Right lobe of liver (tissue), 6 donors: ENCODE measurements at places on chromosomes 3 and 15.

DNA sequence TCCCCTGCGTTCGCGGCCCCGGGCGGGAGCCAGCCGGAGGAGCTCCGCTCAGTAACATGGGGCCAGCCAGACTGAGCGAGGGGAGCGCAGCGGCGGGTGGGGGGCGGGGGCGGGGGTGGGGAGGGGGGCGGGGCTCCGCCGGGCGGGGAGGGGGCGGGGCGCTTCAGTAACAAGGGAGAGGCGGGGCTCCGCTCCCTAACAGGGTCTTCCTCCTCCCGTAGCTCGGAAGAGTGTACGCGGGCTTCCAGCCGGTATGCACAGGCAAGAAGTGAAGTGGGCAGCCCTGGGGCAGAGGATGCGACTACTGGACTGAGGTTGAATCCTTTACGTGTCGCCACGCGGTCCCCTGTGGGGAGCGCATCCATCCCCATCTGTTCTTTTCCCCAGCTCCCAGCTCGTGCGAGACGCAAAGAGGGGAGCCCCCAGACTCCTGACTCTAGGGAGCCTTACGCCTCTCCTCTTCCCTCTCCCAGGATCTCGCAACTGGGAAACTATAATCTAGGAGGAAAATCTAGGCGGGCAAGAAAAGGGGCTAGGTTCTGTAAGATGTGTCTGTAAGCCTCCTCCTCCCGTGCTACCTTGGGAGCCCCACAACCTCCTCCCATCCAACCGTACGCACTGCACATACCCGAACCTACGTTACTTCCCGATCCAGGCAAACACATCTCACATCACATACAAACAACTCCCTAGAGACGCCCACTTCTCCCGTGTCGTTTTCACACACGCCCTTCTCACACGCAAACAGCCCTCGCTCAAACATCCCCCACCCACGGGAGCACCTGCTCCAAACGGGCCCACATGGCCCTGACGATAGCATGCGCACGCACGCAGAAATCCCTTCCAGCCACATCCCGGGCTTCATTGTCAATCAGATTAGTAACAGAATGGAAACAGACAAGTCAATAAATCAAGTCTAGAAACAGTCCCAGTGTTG, at the start of gene SHF:
Gene SHF, minus strand, starts transcription at position 73 of the 937 bp plus-strand sequence. Its CDS starts 15 bp downstream, at position 58.
- no peaks in the 10 kb centered on the region for H3K36me3 ChIP-seq
- H3K27ac ChIP-seq = peak within 1 kb of the TSS; percentile 83
- peak within 1 kb of the TSS; percentile 69 for H3K4me3 ChIP-seq
- peak; percentile 65 for DNase-seq
- no peaks in the 10 kb centered on the region for H3K27me3 ChIP-seq

- H3K36me3 ChIP-seq = no peaks in the 10 kb centered on the region
- H3K4me3 ChIP-seq = no peak overlapping the region
- no peaks in the 10 kb centered on the region for H3K27me3 ChIP-seq
- no peaks in the 10 kb centered on the region for H3K4me1 ChIP-seq
Observed at GRCh38 chr3:85193565-85193964, 234.8 kb downstream of the CADM2 start.

DNA sequence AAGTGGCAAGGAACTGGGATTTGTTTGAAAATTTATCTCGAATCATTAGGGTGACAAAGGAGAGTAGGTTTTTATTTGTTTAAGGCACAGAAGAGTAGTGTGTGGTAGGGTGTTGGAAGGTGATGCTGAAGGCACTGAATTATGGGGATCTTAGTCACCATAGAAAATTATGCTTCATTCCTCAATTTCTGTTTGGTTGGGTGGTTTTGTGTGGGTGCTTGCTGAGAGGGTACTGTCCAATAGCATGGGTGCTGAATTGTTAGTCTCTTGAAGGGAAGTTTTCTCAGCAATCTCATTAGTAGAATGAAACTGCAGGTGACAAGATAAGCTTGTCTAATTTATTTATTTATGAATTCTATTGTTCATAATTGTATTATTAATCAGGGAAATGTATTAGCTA, 610.9 kb downstream of the AGBL1 start:
- no peaks in the 10 kb centered on the region for H3K27me3 ChIP-seq
- no peak for DNase-seq
- H3K4me1 ChIP-seq = no peaks in the 10 kb centered on the region
- H3K4me3 ChIP-seq = no peak overlapping the region
- no peaks in the 10 kb centered on the region for H3K36me3 ChIP-seq
- no peak overlapping the region for H3K27ac ChIP-seq

DNA sequence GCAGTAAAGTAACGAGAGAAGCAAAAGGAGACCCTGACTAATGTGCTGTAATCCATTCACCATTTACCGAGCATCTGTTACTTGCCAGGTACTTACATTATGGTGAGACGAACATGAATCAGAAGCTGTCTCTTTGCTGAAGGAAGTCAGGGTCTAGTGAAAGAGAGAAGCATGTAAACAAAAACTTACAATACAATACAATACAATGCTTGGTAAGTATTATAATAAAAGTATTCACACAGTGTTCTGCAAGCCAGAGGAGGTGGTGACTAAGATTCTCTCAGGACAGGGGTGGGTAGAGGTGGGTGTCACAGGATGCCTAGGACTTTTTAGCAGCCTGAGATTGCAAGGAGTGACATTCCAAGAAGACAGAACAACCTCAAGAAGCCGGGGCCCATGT, 50.2 kb upstream of the MGA start:
- no peaks in the 10 kb centered on the region for H3K4me1 ChIP-seq

- H3K27me3 ChIP-seq = no peaks in the 10 kb centered on the region
- DNase-seq = no peak
- no peak overlapping the region for H3K27ac ChIP-seq
Observed at GRCh38 chr3:118842147-118842863, 192.3 kb downstream of the IGSF11 start.

DNA sequence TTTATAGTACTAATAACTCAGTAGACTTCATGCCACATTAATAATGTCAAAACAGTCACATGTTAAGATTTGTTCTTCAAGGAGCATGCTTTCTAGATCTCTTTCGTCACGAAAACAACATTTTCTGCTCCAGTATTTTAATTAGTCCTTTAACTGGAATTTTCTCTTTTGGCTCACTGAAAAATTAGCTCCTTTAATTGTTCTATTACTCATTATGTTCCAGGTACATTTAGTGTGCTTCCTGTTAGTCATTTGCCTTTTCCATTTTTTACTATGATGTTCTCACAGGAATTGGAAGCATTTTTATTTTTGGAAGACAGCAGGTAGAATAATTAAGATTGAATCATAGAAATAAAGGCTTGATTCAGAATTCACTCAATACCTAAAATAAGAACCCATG, 111.2 kb downstream of the SLC9A9 start:
- no peak overlapping the region for H3K4me3 ChIP-seq
- H3K27me3 ChIP-seq = no peaks in the 10 kb centered on the region
- no peak for DNase-seq
- no peaks in the 10 kb centered on the region for H3K4me1 ChIP-seq

- H3K27me3 ChIP-seq = no peaks in the 10 kb centered on the region
- DNase-seq = no peak
- no peak overlapping the region for H3K27ac ChIP-seq
- no peak overlapping the region for H3K4me3 ChIP-seq
- no peaks in the 10 kb centered on the region for H3K4me1 ChIP-seq
- no peaks in the 10 kb centered on the region for H3K36me3 ChIP-seq
Observed at GRCh38 chr3:142285083-142285517, 59.7 kb upstream of the GK5 start.

GRCh38 chr3:16869261-16870005, 15.3 kb upstream of the PLCL2 start:
- no peak overlapping the region for H3K4me3 ChIP-seq
- no peaks in the 10 kb centered on the region for H3K36me3 ChIP-seq
- H3K4me1 ChIP-seq = no peaks in the 10 kb centered on the region

GRCh38 chr15:72782274-72783003, 1.1 kb downstream of the ADPGK start:
- peak overlapping the region; percentile 100 for H3K4me3 ChIP-seq
- H3K4me1 ChIP-seq = peaks cover 5% of the 10 kb centered on the region
- H3K27ac ChIP-seq = peak overlapping the region; percentile 88
- no peaks in the 10 kb centered on the region for H3K36me3 ChIP-seq
- no peaks in the 10 kb centered on the region for H3K27me3 ChIP-seq

DNA sequence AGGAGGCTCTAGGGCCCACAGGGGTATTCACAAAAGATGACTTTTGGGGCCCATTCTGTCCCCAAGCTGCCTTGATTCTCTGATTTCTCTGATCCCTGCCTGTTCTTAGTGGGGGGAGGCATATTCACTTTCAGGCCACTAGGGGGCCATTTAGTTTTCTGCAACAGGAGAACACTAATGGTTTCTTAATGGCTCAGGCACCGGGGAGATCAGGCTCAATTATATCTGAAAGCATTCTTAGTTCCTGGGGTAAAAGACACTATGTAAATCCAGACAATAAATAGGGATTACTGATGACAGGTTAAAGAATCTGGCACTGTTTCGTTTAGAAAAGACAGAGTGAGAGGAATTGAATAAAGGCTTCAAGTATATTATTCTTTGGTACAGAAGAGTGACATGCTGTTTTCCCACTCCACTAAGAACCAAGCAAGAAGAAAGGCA, 2.5 kb upstream of the INAFM2 start:
- H3K36me3 ChIP-seq = no peaks in the 10 kb centered on the region
- H3K4me3 ChIP-seq = no peak overlapping the region
- no peaks in the 10 kb centered on the region for H3K27me3 ChIP-seq
- no peaks in the 10 kb centered on the region for H3K4me1 ChIP-seq
- H3K27ac ChIP-seq = no peak overlapping the region

GRCh38 chr3:173589116-173589515, 191.6 kb downstream of the NLGN1 start:
- H3K4me1 ChIP-seq = no peaks in the 10 kb centered on the region
- no peak overlapping the region for H3K27ac ChIP-seq
- H3K27me3 ChIP-seq = no peaks in the 10 kb centered on the region
- H3K36me3 ChIP-seq = no peaks in the 10 kb centered on the region
- H3K4me3 ChIP-seq = no peak overlapping the region

GRCh38 chr3:18751514-18751913, 326.4 kb upstream of the SATB1 start:
- no peak overlapping the region for H3K27ac ChIP-seq
- no peaks in the 10 kb centered on the region for H3K36me3 ChIP-seq
- no peaks in the 10 kb centered on the region for H3K4me1 ChIP-seq
- no peak overlapping the region for H3K4me3 ChIP-seq
- H3K27me3 ChIP-seq = no peaks in the 10 kb centered on the region

DNA sequence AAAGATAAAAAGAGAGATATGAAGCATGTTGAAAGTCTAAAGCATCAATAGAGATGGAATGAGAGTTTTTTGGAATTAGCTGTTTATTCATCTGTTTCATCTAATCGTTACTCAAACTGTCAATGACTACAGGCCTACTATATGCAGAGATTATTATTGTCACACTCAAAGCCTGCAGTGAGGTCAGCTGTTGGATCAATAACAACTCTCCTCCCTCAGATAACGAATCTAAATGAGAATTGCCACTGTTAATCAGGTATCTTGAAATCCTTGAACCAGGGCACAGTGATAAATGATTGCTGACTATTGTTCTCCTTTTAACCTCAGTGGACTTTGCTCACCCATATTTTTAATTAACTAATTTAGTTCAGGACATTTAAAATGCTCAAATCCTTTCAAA, 192.3 kb upstream of the SGO1 start:
- no peak for DNase-seq
- no peaks in the 10 kb centered on the region for H3K4me1 ChIP-seq
- H3K27me3 ChIP-seq = no peaks in the 10 kb centered on the region
- no peak overlapping the region for H3K27ac ChIP-seq
- no peaks in the 10 kb centered on the region for H3K36me3 ChIP-seq
- H3K4me3 ChIP-seq = no peak overlapping the region

DNA sequence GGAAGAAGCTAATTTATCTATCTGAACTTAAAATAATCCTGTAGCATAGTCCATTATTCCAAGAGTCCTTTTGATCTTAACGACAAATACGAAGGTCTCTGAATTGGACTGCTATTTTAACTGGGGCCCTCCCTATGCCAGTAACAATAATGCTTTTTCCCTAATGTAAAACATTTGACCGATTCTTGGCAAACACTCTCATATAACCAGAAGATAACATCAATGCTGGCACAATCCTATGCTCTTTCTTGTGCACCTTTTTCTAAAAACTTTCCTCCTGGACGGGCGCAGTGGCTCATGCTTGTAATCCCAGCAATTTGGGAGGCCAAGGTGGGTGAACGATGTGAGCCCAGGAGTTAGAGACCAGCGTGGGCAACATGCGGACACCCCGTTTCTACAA, 3.9 kb downstream of the LRRFIP2 start:
- no peaks in the 10 kb centered on the region for H3K4me1 ChIP-seq
- no peaks in the 10 kb centered on the region for H3K27me3 ChIP-seq
- no peak overlapping the region for H3K27ac ChIP-seq
- H3K36me3 ChIP-seq = no peaks in the 10 kb centered on the region
- no peak overlapping the region for H3K4me3 ChIP-seq

- peak overlapping the region; percentile 24 for H3K27ac ChIP-seq
- no peaks in the 10 kb centered on the region for H3K4me1 ChIP-seq
- no peak overlapping the region for H3K4me3 ChIP-seq
- H3K36me3 ChIP-seq = no peaks in the 10 kb centered on the region
Observed at GRCh38 chr3:124688581-124689454, 41.4 kb upstream of the UMPS start.

GRCh38 chr15:80202016-80202315, 49.2 kb downstream of the FAH start:
- no peaks in the 10 kb centered on the region for H3K27me3 ChIP-seq
- H3K4me1 ChIP-seq = no peaks in the 10 kb centered on the region
- no peaks in the 10 kb centered on the region for H3K36me3 ChIP-seq
- no peak overlapping the region for H3K27ac ChIP-seq
- no peak for DNase-seq
- H3K4me3 ChIP-seq = no peak overlapping the region

- no peak overlapping the region for H3K27ac ChIP-seq
- H3K4me1 ChIP-seq = peaks cover 7% of the 10 kb centered on the region
- no peaks in the 10 kb centered on the region for H3K36me3 ChIP-seq
- H3K4me3 ChIP-seq = no peak overlapping the region
- no peaks in the 10 kb centered on the region for H3K27me3 ChIP-seq
- no peak for DNase-seq
Observed at GRCh38 chr15:65038428-65038827, 6.8 kb upstream of the SLC51B start.

GRCh38 chr3:107982165-107982564, 108.7 kb downstream of the CD47 start:
- no peak overlapping the region for H3K27ac ChIP-seq
- no peaks in the 10 kb centered on the region for H3K27me3 ChIP-seq
- DNase-seq = no peak
- no peaks in the 10 kb centered on the region for H3K36me3 ChIP-seq

DNA sequence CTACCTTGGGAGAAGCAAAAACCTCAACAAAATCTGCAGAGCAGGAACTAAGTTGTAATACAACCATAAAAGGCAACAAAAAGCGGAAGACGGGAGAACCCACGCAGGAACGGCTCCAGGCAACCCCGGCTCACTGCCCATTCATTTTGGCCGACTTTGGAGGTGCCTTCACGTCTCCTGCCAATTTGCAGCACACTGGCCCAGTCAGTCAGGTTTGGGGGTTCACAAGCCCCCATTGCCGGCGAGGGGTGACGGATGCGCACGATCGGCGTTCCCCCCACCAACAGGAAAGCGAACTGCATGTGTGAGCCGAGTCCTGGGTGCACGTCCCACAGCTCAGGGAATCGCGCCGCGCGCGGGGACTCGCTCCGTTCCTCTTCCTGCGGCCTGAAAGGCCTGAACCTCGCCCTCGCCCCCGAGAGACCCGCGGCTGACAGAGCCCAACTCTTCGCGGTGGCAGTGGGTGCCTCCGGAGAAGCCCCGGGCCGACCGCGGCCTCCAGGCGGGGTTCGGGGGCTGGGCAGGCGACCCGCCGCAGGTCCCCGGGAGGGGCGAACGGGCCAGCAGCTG, 463 bp downstream of the TERC start:
- H3K4me1 ChIP-seq = no peaks in the 10 kb centered on the region
- peak overlapping the region; percentile 93 for H3K27ac ChIP-seq
- peak overlapping the region; percentile 90 for H3K4me3 ChIP-seq
- no peaks in the 10 kb centered on the region for H3K36me3 ChIP-seq
